Stimulated activated CD8-positive, alpha-beta memory T cell treated with anti-CD3 and anti-CD28 coated beads, Interleukin-4, amount 100 ng/mL, for 4 hours (primary cell): ENCODE measurements at places on chromosomes 2 and 18.

DNA sequence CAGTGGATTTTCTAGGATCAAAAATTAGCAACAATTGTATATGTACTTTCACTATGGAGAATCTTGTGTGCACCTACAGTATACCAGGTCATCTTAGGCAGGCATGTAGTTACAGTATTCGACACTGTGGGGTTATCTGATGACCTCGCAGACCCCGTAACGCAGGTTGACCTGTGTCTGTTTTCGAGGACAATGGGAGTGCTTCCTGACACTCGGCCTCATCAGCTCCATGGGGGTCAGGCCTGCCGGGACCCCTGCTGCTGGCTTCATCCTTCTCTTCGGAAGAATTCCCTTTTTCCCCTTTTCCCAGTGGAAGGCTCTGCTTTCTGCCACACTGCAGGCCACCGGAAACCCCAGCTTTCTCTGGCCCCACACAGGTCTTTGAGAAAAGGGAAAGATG, 102.8 kb upstream of the TMEM18 start:
- DNase-seq, result no peak

GRCh38 chr2:222797871-222798270, 63.0 kb upstream of the ACSL3 start:
- DNase-seq, result no peak

DNA sequence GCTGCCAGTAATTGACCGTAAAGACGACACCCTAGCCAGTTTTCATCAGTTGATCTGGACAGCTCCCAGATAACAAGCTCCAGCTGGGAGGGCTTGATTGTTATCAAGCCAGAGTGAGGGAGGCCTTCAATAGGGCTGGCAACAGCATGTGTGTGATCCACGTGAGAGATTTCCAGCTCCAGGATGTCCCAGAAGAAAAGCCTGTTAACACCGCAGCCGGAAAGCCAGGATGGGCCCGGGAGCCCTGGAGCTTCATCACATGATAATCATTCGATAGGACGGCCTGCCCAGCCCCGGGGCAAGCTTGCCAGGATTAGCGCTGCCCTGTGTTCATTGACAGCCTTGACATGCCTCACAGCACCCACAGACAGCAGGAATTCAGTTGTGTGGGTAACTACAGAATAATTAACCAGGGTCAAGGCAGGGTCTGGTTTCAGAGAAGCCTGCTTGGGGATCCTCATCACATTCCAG, 182.5 kb downstream of the C1D start:
- DNase-seq, result no peak

DNA sequence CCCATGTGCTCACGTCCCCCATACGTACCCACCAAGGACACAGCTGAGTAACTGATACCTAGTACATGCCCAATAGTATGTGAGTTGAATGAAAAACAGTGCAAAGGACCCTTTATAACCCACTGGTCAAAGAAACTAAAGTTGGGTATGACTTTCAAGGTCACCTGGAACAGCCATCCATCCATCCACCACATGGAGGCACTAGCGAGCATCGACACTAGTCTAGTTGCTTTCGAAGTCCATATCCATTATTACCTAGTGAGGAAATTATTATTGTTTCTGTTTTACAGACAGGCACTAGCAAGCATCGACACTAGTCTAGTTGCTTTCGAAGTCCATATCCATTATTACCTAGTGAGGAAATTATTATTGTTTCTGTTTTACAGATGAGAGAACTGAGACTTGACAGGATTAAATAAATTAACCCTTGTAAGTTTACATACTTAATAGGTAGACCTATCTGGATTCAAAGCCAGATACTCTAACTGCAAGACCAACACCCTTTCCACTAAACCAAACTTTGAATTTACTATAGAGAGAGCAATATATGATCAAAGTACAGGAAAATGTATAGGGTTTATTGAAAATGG, 233.7 kb downstream of the METTL4 start:
- no peak for DNase-seq

- no peak for DNase-seq
These were observed 67.5 kb upstream of the TTN start for GRCh38 chr2:178874529-178875240.
